ENCODE measurements at places on chromosomes 16 and 17. TPM values are rescaled to one million over a fixed set of nuclear protein-coding genes. Genes with fewer than 3 reads are reported as not detected.

OR4D1 gene
- not detected for total RNA-seq

DNA sequence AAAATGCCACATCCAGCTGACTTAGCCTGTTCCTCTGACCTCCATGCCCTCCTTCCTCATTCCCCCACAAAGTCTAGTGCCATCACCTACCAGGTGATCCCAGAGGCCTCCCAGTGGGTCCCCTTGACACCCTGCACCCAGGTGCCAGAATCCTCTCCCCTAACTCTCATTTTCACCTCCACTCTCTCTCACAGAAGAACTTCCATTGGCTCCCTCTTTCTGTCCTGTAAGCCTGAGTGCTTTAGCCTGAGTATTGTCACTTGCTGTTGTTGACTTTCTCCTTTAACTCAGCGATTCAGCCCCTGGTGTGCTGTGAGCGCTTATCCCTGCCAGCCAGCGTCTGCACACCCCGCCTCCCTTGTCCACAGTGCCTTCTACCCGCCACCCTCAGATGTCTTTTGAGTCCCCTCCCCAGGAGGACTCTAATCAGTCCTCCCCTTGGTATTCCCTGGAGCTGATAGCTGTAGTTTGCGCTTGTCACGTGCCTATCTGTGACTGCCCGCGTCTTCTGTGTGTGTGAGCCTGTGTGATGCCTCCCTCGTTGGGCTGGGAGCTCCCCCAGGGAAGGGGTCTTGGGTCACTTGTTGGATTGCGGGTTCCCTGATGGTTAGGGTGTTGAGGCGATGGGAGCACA is 31.9 kb downstream of the ARHGAP23 start:
- no peak for DNase-seq

- no peak for DNase-seq
Measured at GRCh38 chr16:82855471-82855870, 228.7 kb downstream of the CDH13 start.

TNFRSF13B gene
- total RNA-seq: not detected

MPV17L gene
- 4.9 TPM for total RNA-seq

- no peak for DNase-seq
Measured at GRCh38 chr17:59793205-59793604, 85.8 kb downstream of the VMP1 start.

DNA sequence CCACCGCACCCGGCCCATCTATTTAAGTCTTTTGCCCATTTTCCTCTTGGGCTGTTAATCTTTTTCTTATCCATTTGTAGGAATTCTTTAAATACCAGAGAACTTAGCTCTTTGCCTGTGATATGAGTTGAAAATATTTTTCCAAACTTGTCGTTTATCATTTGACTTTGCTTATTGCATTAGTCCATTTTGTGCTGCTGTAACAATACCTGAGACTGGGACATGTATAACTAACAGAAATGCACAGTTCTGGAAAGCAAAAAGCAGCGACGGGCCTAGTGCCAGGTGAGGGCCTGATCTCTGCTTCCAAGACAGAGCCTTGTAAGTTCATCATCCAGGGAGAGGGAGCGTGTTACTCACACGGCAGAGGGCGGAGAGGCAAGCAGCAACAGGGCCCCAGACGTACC is 25.6 kb upstream of the BHLHA9 start:
- DNase-seq: no peak

NUBP2 gene
- 71.0 TPM for total RNA-seq
